ENCODE measurements at places on chromosomes 4 and X.

DNA sequence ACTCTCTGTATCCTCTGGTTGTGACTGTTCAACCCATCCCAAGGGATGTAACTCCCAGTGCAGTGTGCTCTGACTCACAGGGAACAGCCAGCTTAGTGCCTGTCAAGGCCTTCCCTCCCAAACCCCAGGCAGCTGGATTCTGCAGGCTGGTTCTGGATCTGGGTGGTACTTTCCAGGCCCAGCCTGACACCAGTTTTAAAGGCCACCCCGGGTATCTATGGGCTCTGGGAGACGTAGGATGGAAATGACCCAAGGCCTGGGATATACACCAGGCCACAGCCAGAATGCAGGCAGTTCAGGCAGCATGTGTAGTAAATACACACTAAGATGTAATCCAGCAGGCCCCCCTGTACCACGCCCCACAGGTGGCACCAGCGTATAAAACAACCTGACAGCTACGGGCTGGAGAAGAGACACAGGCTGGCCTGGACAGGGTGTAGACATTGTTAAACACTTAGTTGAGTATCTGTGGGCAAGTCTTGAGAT lies 64.2 kb downstream of the SPINK2 start:
- DNase-seq = no peak

- no peak for DNase-seq
These were observed 98.5 kb downstream of the RAP1GDS1 start for GRCh38 chr4:98359646-98360045.

GRCh38 chr4:151599863-151600262 lies 160.9 kb downstream of the GATB start:
- no peak for DNase-seq

DNA sequence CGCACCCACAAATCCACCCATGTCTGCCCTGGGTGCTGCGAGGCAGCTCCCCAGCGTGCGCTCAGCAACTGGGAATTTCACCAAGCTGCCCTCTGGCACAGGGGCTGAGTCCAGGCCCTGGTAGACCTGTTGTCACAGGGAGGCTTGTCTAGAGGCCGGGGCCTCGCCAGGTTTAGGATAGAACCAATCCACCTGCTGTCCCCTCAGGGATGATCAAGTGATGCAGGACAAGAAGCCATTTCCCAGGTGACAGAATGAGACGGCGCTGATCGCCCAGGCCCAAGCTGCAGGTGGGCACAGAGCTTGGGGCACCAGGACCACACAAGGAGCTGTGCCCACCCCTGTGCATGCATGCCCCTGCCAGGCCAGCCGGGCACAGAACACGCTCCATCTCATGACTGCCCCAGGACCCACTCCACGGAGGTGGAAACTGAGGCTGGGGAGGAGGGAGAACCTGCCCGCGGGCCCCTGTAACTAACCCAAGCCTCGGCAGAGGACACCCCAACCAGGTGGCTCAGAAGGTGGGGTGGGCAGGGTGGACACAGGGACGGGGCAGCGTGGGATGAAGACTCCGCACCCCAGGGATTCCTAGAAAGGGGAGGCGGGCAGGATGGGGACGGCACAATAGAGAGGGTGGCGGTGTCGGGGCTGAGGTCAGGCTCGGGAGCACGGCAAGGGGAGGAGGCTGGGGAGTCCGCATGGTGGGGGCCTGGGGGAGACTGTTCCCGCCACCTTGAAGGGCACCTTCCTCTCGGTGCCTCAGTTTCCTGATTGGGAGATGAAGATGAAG lies 78.0 kb downstream of the ZFYVE28 start:
- DNase-seq = no peak
